Omental fat pad (tissue), 4 donors: ENCODE measurements at places on chromosomes 6 and 20.

DNA sequence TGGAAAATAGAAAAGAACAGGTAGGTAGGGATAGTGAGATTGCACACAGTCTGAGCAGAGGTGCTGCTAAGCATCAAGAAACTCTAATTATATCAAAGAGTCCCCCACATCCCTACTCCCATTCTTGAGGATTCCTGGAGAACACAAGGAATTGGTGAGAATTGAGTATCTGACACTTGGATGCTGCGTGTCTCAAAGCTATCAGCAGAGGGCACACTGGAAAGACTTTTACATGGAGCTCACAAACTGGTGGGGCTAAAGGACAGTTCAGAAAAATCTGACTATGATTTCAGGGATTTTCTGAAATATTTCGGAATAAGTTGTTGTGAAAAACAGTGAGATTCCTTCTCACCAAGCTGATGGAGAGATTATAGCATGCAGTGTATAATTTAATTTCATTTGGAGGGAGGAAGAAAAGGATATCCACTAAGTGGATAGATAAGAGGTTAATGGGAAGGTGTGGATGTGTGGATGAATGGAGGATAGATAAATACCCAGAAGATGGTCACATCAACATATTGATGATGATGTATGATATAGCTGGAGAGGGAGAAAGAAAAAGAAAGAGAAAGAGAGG lies 215.4 kb upstream of the DEFB112 start:
- DNase-seq, result no peak

GRCh38 chr6:136787726-136788068 lies 4.6 kb downstream of the MAP3K5 start:
- no peak for DNase-seq

DNA sequence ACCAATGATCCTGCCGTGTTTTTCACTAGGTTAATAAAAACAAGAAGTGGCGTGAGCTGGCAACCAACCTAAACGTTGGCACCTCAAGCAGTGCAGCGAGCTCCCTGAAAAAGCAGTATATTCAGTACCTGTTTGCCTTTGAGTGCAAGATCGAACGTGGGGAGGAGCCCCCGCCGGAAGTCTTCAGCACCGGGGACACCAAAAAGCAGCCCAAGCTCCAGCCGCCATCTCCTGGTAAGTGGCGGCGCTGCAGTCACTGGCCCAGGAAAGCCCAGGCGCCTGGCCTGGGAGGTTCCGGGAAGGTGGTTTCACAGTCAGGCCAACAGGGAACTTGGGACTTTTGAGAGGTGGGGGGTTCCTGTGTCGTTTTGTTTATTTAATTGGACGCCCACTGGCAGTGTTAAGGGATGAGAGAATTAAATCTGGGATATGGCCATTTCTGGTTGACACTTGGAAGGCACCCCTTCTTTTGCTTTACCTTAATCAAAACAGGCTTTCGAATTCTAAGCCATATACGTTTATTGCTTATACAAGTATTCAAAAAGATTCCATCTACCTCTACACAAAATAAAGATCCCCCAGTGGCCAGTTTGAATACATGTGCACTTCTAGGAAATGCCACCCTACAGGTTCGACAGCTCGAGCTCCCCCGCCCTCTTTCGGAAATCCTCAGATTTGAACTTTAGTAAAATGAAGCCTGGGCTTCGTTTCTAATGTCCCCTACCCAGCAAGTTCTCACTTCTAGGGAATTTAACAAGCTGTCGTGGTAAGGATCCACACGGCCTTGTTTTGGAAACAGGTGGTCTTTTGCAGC lies 138.9 kb downstream of the TMEM242 start:
- DNase-seq, result peak; percentile 54

DNA sequence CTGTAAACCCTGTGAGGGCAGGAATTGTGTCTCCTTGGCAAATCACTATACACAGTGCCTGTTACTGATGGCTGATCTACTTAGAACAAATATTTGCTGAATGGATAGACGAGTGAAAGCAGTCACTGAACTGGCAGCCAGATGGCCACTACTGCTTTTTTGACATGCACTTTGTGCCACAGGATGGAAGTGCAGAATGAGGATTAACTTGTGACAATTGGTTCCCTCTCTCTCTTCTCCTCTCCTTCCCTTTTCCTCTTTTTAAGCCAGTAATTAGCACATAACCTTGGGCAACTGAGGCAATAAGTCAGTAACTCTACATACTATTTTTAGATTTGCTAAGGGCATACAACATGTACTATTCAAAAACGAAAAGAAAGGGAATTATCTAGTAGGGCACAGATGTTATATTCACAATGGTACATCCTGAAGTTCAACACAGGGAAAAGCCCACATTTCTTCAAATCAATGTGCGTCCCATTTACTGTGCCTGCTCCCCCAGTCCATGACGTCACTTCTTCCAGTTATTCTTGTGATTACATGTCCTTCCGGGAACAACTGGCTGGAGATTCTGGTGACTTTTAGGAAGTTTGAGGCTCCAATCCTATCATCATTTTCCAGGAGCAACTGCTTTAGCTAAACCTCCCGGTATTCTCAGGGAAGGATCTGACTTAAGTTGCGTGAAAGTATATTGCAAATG lies 17.0 kb upstream of the RPS6KA2 start:
- DNase-seq, result no peak

DNA sequence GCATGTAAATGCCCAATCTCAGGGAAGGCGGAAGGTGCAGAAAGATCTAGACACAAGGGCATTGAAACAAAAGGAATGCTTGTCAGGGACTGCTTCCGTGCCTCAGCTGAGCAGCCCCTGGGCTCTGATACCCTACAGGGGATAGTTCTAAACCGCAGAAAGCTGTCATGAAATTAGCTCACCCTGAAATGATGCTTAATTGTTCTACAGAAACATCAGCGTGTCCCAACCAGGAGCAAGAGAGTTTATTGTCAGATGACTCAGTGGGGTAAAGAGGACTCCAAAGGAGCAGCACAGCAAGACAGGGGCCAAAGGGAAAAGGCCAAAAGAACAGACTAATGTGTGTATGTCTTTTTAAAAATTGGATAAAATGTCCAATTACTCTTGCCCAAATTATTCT lies 258.4 kb upstream of the JARID2 start:
- DNase-seq, result no peak

GRCh38 chr6:30544666-30545272 lies 11.5 kb downstream of the GNL1 start:
- no peak for DNase-seq

DNA sequence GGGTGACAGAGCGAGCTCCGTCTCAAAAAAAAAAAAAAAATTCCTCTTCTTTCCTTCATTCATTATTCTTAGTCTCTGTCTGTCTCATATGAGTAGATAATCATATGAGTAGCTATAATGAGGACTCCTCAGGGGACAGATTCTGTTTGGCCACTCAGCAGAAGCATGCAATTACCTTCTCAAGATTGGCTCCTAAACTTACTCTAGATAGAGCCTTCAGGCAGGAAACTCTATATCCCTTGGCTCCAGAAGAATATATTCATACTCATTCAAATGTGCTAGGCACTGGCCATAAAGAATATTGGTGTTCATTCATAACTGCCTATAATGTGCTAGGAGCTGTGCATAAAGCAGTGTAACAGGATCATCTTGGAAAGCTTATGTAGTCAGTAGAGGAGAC lies 2.2 kb upstream of the ACAT2 start:
- no peak for DNase-seq

GRCh38 chr6:42771741-42772100 lies 10.1 kb upstream of the BICRAL start:
- no peak for DNase-seq

DNA sequence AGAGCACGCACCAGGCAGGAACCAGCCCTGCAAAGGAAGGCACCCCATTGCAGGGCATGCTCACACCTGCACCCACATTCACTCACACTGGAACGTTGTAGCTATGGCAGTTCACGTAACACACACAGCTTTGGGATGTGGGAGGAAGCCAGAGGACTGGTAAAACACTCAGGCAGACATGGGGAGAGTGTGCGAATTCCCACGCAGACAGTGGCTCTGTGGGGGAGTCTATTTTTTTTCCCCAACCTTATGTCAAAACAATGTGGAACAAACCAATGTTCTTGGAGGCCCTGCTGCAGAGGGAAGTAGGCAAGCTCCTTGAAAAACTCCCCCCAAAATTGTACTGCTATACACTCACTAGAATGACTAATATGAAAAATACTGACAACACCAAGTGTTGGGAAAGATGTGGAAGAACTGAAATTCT lies 91.0 kb downstream of the PPP1R14C start:
- no peak for DNase-seq
